ENCODE measurements at places on chromosomes 3 and 15.

DNA sequence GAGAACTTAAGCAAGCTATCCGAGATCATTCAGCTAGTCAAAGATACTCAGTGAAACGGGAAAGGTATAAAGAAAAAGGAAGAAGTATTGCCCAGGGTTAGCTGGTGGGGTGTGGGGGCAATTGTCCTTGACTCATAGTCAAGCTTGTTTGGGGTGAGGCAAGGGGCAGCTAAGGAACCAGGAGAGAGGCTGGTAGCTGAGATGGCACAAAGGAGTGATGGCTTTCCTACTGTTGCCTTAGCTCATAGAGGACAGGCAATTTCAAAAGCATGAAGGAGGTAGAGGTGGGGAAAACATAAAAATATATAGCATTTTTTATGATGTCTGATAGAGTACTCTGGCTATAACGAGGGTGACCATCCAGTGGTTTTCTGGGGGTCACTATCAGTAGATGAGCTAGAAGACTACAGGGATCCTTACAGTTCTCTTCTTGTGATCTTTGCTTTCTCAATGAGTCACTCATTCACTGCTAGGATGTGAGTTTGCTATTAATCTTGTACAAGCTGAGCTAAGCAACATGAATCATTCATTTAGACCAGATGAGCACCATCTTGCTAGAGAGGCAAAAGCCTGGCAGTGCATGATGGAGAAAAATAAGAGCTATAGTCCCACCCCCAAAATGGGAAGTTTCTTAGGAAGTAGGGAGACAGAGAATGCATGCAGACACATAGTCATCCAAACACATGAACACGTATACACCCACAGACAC lies 207.1 kb upstream of the PFN2 start:
- peak; percentile 70 for DNase-seq

GRCh38 chr15:80560601-80561400 lies 134.3 kb upstream of the ABHD17C start:
- no peak for DNase-seq

DNA sequence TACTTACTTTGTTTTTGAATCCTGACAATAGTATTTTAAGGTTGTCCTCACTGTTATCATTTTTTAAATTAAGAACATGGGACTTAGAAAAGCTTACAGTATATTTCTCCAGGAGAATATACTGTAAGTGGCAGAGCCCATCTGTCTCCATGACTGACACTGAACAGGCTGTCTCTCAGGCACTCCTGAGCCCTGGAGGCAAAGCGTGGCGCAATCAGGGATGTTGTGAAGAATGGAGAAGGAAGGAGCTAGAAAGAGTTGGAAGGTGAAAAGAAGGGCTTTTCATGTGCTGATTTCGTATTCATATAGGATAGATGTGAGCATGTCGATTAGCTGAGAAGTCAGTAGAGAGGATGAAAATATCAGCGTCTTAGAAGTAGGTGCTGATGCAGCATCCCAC lies 41.5 kb downstream of the FGF12 start:
- DNase-seq, result no peak

GRCh38 chr3:32822609-32823498 lies 5.1 kb downstream of the TRIM71 start:
- DNase-seq, result no peak

DNA sequence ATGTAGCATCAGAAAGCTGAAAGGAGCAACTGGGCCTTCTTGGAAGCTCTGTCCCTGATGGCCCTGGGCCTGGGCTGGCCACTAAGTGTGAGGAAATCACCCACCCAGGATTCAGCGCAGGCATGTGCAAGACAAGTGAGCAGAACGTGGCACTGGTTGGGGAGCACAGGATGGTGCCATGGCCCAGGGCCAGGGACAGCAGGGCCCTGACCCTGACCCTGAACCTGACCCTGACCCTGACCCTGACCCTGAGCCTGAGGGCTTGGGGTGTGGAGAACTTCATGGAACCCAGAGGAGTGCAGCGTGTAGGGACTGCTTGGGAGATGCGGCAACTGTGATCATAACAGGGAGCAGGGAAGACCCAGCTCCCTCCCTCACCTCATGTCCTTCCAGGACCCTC lies 5.9 kb upstream of the ALDH1L1 start:
- no peak for DNase-seq

DNA sequence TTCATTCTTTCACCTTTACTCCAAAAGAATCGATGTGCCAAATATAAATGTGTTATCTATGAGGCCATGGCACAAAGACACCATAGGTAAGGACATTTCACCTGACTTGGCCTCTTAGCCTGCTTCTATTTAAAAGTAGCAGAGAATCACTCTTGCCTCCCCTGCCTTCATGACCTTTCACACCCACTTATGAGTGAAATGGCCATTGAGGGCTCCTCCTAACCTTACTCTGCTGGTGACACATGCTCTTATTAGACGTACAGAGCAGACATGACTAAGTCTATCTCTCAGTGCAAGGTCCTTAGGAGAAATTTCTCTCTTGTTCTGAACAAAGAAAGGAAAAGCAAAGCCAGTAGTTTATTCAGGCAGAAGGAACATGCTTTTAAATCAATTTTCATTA lies 150.7 kb downstream of the LRTM1 start:
- no peak for DNase-seq

DNA sequence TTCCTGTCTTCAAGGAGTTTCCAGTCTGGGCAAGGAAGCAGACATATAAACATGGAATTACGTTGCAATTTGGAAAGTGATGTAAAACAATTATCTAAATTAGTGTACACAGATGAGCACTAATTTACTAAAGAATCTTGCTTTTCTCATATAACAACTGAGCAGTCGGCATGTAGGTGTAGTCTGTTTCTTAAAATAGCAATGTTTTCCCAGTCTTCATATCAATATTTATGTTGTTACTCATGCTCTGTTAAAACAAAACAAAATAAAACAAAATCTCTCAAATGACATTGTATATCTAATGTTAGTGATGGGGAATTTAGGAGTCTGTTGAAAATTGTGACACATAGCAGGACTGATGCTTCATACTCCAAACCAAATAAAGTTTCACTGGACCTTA lies 75.6 kb downstream of the SAMMSON start:
- DNase-seq, result no peak

DNA sequence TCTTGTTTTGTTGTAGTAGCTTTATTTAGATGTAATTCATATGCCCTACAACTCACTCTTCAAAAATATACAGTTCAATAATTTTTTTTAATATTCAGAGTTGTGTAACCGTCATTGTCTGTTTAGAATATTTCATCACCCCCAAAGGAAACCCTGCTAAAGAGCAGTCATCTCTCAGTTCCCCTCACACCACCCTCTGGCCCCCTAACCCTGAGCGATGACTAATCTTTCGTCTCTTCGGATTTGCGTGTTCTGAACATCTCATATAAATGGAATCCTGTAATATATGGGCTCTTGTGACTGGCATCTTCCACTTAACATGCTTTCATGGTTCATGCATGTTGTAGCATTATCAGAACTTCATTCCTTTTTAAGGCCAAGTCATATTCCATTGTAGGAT lies 183.8 kb downstream of the ATG7 start:
- peak; percentile 87 for DNase-seq

GRCh38 chr3:29164825-29165224 lies 116.0 kb upstream of the RBMS3 start:
- no peak for DNase-seq

- no peak for DNase-seq
Observed at GRCh38 chr3:135268941-135269532, 474.0 kb downstream of the EPHB1 start.
